T-helper 2 cell (primary cell): ENCODE measurements at places on chromosomes 1 and 21.

GRCh38 chr1:65069011-65069565, 78.9 kb upstream of the AK4 start:
- DNase-seq = peak; percentile 12

- no peak for DNase-seq
Measured at GRCh38 chr1:44811234-44811633, 2.9 kb downstream of the BTBD19 start.

DNA sequence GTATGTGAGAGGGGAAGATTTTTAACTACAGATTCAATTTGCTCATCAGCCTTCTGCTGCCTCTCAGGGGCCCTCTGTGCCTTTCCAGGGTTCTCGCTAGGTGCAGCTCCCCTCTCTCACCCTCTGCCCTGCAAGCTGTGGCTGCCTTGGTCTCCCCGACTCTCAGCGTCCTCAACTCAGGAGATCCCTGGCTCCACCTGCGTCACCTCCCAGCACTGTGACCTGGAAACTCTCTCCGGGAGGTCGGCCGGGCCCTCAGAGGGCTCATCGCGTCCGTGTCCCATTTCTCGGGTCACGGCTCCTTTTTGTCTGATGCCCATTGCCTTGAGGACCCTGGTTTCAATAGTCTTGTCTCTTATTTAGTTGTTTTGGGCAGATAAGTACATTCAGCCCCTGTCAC, 63.5 kb upstream of the ADARB1 start:
- DNase-seq = no peak

DNA sequence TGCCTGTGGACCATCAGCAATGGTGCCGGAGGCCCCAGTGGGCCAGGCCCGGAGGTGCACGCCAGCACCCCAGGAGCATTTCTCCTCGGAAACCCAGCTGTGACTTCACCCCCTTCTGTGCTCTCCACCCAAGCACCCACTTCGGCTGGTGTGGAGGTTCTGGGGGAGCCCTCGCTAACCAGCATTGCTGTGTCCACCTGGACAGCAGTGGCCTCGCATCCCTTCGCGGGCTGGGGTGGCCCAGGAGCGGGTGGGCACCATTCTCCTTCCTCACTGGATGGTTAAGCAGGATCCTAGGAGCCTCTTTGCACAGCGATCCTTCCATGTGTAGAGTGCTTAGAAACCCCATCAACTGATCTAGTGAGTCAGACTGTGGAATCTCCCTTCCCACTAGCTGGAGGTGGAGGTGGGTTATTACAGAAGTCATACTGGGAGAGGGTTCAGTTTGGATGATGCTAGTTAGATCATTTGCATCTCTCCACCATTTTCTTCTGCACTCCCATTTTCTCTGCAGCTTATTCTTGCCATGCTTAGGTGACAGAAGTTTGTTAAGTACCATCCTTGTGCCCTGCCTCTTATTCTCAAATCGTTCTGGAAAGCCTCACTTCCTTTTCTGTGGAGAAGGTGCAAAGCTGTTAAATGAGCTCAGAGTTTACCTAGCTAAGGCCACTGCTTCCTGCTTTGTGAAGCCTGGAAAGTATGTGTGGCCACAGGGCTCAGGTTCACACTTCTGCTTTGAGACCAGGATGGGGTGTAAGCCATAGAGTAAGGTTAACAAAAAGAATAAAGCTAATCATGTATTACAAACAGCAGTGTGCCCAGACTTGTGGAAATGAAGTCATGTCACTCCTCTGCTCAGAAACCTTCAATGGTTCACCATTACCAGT, 32.3 kb downstream of the TBX19 start:
- DNase-seq = no peak

DNA sequence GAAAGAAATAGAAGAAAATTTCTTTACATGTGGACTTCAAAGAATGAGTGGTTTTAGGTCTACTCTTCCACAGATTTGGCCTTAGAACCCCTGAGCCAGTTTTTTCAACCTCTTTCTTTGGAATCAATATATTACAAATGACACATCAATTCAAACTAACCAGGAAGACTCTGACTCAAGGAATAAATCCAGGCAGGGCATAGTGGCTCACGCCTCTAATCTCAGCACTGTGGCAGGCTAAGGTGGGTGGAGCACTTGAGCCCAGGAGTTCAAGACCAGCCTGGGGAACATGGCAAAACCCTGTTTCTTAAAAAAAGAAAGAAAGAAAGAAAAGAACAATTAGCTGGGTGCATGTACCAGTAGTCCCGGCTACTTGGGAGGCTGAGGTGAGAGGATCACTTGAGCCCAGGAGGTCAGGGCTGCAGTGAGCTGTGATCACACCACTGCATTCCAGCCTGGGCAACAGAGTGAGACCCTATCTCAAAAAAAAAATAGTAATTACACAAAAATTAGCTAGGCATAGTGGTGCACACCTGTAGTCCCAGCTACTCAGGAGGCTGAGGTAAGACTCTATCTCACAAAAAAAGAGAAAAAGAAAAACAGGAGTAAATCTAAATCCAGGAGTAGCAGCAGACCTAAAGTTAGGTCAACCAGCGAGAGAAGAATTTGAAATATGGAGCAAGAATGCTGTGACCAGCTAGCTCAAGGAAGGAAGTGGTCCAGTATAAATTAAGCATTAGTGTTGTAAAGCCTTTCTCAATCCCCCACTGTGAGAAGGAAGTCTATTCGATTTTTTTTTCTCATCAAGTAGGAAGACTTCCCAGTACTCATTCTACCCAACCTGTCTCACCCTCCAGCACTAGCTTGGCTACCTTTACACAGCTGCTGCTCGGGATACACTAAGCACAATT, 1.9 kb downstream of the SORT1 start:
- DNase-seq = no peak
